Activated gamma-delta T cell treated with anti-CD3 and anti-CD28 coated beads, Interleukin-2, amount 50 U/mL, for 16 hours (primary cell): ENCODE measurements at places on chromosomes 5 and 9.

DNA sequence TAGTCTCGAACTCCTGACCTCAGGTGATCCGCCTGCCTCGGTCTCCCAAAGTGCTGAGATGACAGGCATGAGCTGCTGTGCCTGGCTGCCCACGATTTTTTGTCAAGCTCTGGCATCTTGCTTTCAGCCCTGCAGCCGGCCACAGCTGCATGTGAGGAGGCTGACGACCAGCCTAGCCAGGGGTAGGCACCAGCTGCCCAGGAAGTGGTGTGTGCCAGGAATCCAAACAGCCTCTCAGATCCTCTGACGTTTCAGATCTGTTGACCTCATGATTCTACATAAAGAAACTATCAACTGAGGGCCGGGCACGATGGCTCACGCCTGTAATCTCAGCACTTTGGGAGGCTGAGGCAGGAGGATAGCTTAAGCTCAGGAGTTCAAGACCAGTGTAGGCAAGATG, 19.0 kb downstream of the DYNC2I2 start:
- DNase-seq = no peak

DNA sequence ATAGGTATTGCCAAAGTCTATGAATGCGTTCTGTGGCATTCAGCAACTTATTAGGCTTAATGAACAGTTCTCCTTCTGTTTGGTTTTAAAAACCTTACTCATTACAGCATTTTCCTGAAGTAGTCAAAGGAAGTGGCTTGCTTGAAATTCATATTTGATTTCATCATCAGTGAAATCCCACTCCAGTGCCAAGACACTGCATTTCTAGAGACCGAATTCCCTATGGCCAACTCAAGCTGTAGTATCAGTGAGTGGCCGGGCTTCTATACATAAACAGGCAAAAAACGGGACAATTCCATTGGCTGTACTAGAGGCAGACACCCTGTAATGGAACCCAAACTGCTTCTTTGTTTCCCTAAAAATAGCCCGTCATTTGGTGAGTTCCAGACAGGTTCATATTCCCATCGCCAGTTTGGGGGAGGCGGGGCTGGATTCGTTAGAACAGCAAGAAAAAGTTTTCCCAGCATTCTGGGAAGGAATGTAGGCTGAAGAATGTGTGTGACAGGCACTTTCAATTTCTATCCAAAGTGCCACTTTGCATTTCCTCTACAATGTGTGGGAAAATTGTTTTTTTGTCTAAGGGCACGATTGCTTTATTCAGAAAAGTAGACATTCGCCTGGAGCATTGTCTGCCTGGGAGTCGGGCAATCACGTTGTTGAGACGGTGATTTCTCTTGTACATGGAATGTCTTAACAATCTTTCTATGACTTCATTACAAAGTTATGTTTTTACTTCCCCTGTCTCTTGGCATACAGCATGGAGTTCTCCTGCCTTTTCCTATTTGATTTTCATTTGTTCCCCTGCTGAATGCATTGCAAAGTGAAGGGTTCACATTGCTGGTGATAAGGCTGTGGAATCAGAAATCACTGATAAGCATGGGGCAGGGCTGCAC, 141.8 kb upstream of the MAST4 start:
- DNase-seq = no peak

- DNase-seq = no peak
These were observed 25.0 kb upstream of the F2R start for GRCh38 chr5:76690704-76691466.

GRCh38 chr5:3333836-3334235, 261.8 kb upstream of the IRX1 start:
- no peak for DNase-seq

- DNase-seq = no peak
These were observed 69.9 kb downstream of the MAMDC2 start for GRCh38 chr9:70113403-70114022.

DNA sequence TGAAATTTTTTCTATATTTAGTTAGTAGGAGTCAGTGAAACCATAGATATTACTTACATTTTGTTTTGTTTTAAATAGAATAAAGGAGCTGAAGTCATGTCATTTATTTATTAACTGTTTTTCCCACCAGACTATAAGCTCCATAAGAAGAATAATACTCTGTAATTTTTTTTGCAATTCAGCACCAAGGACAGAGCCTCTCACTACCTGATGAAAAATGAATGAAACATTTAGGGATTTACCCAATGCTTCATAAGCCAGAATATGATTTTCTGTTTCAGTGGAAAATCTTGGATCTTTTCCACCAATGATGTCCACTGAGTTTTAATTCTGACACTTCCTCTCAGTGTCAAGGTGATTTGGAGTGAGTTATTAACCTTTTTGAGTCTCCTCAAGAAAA, 624.9 kb upstream of the GRAMD2B start:
- no peak for DNase-seq

DNA sequence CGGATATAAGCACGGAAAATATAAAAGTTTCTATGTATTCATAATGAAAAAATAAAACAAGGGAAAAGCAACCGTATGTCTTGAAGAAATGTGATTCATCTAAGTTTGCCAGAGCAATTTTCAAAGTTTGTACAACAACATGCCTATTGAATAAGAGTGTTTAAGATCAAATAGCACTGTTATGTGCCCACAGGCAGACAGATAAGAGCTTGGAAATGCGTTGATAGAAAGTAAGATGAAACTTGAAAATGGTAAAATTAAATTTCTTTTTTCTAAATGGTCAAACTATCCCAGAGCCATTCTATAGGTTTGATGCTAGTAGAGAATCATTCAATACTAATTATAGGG, 189.4 kb downstream of the FANCC start:
- no peak for DNase-seq

GRCh38 chr5:10308844-10309243, 1.1 kb upstream of the CMBL start:
- no peak for DNase-seq

GRCh38 chr5:139998837-139999236, 44.3 kb downstream of the NRG2 start:
- DNase-seq = no peak

DNA sequence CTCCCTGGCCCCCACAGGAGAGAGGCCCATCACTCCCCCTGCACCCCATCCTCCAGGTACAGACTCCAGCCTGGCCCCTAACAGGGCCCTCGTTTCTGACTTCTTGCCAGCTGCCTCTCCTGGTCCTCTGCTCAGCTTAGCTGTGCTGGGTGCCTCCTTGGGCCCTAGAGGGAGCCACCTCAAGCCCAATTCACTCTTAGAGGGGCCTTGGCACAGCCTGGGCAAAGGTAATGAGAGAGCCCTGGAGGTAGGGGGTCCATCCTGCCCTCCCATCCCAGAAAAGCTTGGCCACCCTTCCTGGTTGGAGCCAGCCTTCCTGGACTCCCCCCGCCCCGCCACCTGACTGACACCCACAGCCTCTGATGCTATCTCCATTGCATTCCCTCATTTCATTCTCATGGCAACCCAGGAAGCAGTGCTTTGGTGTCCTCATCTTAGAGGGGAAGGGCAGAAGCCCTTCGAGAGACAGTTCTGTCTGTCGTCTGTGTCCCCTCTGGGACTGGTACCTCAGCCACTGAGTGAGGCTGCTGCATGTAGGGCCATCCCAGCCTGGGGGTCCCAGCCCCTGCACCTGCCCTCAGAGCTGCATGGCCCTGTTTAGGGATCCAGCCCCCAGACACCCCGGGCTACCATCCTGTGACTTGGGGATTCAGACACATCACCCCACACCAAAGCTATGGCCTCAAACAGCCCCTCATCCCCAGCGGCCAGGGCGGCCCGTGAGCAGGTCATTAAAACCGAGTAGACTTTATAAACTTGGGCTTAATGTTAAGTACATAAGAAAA, 95.5 kb downstream of the BARX1 start:
- no peak for DNase-seq
